ENCODE measurements at places on chromosomes 4 and X. TPM values are rescaled to one million over a fixed set of nuclear protein-coding genes. Genes with fewer than 3 reads are reported as not detected.

Gene MAGEA2
- total RNA-seq, result not detected

Gene UXT
- 86.5 TPM for total RNA-seq

Gene ERVMER34-1
- total RNA-seq, result 7.2 TPM

Gene DCX
- not detected for total RNA-seq

Gene FGFBP1
- total RNA-seq, result not detected

Gene INTS6L
- total RNA-seq, result 3.2 TPM

Gene L1CAM
- total RNA-seq, result 4.8 TPM

Gene SUPT20HL1
- total RNA-seq, result not detected

Gene ENPEP
- 2.7 TPM for total RNA-seq

Gene FOXO4
- 56.3 TPM for total RNA-seq

Gene HPRT1
- total RNA-seq, result 23.9 TPM

Gene UGT2B17
- total RNA-seq, result not detected

Gene SEC24D
- 12.5 TPM for total RNA-seq

Gene TLR3
- total RNA-seq, result 6.3 TPM

Gene SSX1
- not detected for total RNA-seq

Measured in left ventricle myocardium superior (tissue), 1 donor.